ENCODE measurements at places on chromosomes 16 and 17.
A peak's percentile ranks its signal among the peaks of the same experiment; 100 is the strongest.

DNA sequence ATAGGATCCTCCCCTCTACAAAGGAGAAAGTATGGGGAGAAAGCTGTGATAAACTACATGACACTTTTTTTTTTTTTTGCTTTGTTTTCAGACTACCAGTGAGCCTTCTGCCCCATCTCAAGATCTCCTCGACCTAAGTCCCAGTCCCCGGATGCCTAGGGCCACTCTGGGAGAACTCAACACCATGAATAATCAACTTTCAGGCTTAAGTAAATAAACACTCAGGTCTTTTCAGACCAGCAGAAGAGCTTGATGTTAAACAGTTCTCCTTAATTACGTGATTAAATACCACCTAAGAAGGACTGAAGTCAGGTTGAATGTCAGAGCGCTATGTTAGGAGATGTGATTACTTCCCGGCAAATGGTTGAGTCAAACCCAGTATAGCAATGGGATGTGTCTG is 31.4 kb downstream of the COX11 start:
- no peak for DNase-seq

DNA sequence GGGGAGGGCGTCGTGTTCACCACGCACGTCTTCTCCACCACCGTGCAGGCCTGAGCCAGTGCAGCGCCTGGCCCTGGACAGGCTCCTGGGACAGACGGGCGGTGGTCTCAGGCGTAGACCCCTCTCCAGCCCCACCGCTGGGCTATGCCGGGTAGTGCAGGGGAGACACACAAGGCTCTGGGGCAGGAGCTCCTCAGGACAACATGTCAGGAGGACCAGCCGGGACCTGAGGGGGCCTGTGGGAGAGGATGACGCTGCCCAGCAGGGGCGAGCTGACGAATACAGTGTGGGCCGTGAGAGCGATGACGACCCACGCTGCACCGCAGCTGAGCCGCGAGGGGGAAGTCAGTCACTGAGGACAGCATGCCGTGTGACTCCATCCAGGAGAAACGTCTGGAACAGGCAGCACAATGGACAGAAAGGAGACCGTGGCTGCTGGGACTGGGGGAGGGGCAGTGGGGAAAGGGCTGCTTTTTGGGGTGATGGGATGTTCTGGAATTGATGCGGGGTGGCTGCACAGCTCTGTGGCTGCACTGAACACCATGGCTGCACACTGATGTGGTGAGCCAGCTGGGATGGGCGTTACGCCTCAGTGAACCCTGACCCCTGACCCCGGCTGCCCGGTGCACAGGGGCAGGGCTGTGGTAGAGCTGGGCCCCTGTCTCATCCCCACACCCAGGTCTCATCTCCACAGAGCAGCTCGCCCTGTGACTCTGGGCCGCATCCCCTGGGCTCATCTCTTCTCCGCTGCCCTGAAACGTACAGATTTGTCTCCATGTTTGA is 20.2 kb downstream of the DNASE1 start:
- no peak for DNase-seq

DNA sequence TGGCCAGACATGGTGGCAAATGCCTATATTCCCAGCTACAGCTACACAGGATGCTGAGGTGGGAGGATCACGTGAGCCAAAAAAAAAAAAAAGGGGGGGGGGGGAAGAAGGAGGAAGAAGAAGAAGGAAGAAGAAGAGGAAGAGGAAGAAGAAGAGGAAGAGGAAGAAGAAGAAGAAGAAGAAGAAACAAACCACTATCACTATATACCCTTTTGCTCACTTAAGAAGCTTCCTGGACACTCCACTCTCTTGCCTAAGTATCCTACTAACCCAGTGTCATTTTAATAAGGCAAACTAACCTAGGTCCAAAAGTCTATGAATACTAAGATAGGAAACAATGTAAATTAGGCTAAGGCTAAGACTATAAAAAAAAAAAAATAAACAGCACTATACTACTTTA is 54.8 kb downstream of the GPATCH8 start:
- DNase-seq, result no peak

DNA sequence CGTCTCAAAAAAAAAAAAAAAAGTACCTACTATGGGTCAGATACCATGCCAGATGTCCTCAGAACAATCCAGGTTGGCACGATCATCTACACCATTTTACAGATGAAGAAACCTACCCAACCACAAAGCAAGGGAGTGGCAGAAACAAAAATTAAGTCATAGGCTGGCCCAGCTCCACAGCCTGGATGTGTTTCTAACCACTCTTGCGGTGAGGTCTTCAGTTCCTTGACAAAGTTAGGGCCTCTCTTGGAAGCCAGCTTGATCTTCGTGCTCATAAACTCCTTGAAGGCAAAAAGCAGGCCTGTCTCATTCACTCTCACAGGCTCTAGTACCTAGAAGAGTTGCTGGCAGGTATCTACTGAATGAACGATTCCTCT is 6.2 kb downstream of the GGA2 start:
- no peak for DNase-seq

DNA sequence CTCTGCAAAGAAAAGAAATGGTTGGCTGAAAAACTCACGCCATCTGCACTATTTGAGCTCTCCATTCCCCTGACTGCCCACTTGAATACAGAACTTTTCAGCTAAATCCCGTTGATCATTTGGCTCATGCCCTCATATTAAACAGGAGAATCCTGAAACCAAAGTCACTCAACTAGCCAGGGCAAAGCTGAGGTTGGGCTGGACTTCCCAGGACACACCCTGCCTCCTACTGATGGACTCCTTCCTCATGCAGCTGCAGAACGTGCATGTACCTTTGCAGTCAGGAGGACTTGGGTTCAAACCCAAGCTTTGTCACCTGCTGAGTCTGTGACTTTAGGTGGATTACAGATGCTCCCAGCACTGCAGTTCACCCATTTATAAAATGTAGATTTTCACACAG is 7.7 kb downstream of the ASIC2 start:
- no peak for DNase-seq

GRCh38 chr16:48231727-48232492 is 12.2 kb upstream of the LONP2 start:
- DNase-seq, result peak; percentile 8

- no peak for DNase-seq
Observed at GRCh38 chr16:71972356-71972755, 27.8 kb downstream of the PKD1L3 start.

DNA sequence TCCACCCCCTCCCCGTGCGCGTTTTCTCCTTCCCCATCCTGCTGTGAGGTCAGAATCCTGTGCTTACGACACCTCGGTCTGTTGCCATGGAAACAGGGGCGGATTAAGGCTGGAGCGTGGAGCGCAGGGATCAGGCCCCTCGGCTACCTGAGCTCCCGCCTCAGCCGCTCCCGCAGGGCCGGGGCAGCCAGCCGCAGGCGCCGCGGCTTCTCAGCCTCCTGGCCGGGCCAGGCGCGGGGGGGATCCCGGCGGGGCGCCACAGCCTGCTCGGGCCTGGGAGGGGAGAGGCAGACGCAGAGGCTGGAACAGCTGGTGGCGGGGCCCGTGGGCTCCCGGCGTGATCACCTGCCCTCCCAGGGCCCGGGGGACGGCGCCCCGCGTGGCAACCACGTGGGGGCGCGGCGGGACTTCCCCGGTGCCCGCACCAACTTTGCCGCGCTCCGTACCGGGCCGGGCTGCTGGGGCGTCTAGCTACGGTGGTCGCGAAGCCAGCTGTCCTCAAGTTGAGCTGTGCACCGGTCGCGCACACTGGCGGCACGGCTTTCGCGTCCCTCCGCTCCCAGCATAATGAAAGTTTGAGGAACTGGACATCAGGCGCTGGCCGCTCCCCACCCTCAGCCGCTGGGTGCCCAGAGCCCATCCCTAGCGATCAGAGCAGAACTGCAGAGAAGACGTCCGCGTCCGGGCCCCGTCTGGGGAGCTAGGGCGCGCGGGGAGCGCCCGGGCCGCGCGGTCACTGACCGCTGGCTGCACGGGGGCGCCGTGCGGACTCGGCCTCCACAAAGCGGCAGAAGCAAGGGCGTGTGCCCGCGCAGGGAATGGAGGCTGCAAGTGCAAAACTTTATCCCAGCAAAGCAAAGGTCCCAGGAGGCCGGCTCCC is 1.2 kb downstream of the RTN4RL1 start:
- no peak for DNase-seq

GRCh38 chr17:58415371-58416055 is 1.8 kb downstream of the RNF43 start:
- DNase-seq, result no peak

DNA sequence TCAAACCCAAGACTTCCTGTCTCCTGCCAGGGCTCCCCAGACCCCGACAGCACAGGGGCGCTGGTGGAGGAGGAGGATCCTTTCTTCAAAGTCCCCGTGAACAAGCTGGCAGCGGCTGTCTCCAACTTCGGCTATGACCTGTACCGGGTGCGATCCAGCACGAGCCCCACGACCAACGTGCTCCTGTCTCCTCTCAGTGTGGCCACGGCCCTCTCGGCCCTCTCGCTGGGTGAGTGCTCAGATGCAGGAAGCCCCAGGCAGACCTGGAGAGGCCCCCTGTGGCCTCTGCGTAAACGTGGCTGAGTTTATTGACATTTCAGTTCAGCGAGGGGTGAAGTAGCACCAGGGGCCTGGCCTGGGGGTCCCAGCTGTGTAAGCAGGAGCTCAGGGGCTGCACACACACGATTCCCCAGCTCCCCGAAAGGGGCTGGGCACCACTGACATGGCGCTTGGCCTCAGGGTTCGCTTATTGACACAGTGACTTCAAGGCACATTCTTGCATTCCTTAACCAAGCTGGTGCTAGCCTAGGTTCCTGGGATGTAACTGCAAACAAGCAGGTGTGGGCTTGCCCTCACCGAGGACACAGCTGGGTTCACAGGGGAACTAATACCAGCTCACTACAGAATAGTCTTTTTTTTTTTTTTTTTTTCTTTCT is 8.1 kb downstream of the SERPINF1 start:
- DNase-seq, result no peak

GRCh38 chr16:21268236-21268635 is 9.9 kb downstream of the CRYM start:
- no peak for DNase-seq

DNA sequence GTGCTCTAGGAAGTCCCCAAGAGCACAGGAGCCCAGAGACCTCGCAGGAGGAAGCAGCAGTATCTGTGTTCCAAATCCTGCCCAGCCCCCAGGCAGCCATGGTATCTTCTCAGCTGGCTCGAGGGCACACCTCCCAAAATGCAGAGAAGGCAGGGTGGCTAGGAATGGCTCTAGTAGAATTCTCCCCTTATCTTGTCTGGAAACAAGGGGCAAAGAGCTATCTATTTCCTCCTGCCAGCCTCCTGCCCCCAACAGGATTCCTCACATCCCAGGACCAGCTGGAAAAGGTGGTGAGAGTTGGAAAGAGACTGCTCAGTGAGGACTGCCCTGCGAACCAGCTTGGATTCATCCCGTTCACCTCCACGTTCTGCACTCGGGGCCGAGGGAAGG is 8.6 kb upstream of the TSPOAP1 start:
- DNase-seq, result peak; percentile 44

Measured in KG1 (cell line).